ENCODE measurements at places on chromosomes 7 and 10.

- DNase-seq: no peak
Observed at GRCh38 chr7:32347244-32347828, 142.8 kb downstream of the LSM5 start.

DNA sequence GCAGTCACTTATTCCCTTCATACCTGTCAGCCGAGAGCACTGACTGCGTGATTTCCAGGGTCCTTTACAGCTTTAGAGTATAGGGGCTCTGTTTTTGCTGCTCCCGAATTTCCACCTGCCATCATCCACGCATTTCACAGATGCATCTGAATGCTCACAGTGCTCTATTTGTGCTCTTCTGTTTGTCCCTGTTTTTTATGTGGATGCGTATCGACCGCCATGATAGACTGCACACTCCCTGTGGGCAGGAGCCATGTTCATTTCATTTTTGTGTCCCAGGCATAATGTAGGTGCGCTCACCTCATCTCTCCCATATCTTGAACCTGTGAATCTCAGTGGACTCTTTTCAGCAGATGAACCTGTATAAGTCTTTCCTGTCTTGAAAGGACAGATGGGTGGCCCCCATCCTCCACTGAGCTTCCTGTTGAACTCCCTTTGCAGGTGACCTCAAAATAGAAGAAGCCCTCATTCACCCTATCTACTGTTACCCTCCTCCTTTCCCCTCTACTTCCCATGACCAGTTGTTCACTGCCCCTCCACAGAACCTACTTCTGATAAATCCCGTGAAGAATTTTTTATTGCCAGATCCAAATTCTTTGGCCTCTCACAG, 228.4 kb downstream of the CELF2 start:
- DNase-seq: no peak

DNA sequence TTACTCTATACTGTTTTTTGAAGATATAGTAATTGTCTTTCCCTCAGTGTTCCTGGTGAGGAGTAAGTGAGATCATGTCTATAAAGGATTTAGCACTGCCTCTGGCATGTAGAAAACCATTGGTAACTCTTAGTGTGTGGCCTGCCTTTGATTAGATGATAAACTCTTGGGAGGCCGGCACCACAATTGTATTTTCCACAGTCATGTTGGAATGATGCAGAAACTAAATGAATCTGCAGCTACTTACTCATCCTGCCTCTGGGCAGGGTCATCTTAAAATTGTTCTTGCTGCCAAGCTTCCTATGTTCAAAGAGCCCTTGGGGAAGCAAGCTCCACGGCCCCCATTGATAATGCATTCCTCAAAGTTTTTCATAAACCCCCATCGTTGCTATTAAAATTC, 204.6 kb downstream of the ANKRD7 start:
- DNase-seq: no peak

DNA sequence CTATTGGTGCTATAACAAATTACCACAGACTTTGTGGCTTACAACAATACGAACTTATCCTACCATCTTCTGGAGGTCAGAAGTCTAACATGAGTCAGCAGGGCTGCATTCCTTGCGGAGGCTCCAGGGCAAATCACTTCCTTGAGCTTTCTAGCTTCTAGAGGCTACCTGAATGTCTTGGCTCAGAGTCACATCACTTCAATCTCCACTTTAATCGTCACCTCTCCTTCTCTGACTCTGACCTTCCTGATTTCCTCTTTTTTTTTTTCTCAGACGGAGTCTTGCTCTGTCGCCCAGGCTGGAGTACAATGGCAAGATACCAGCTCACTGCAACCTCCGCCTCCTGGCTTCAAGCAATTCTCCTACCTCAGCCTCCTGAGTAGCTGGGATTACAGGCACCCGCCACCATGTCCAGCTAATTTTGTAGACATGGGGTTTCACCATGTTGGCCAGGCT, 44.6 kb upstream of the ANAPC16 start:
- no peak for DNase-seq

DNA sequence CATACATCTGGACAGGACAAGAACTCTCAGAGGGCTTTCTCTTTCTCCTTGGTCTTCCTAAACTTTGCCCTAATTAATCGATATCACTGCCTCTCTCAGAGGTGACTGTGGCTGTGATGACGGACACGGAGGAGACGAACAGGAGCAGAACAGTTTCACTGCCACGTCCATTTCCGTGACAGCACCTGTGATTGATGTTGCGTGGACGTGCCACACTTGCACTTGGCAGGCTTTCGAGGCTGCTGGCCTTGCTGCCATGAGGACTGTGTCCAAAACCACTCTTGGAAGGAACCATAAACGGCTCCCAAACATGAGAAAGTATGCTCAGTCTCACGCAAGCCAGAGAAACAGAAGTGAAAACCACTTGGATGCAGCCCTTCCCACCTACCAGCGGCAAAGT, 308.1 kb downstream of the DNAJB6 start:
- no peak for DNase-seq

GRCh38 chr7:20296444-20296843, 34.3 kb upstream of the ITGB8 start:
- no peak for DNase-seq

GRCh38 chr10:12073526-12073925, 4.8 kb downstream of the DHTKD1 start:
- DNase-seq: no peak

GRCh38 chr10:73908853-73909539, 1.9 kb upstream of the PLAU start:
- peak; percentile 32 for DNase-seq

DNA sequence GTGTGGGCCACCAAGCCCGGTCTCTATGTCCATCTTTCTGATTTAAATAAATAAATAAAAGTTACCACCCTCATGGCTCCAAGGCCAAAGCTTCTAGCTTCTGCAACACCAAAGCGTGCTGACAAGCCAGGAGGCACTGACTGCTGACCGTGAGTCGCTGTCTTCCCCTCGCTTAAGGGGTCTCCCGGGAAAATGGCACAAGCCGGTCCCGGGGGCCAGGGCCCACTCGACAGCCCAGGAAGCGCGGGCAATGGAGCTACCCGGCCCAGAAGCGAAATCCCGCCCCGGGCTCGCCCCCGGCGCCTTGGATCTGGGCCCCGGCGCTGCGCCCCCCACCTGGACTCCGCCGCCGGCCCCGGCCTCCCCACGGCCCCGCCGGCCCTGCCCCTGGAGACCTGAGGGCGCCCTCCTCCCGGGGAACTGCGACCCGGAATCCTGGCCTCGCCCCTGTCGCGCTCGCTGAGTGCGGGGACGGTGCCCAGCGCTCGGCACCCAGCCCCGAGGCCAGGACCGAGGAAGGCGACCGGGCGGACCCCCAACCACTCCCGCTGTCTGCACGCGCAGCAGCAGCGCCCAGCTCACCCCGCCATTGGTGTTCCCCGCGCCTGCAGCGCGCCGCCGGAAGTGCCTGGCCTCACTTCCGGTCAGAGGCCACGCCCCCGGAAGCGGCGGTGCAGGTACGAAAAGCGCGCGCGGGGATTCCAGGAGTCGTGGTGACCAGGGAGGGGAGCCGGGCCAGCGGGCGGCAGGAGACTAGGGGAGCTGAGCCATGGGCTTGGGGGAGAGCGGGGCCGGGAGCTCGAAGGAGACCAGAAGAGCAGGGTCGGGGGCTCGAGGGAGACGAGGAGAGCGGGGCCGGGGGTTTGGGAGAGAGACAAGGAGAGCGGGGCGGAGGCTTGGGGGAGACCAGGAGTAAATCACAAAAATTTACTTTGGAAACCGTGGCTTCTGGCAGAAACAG, at the start of the genes MRM2 and NUDT1:
MRM2 (minus strand) TSS at position 626 of the 961 bp plus-strand sequence; CDS start at position 590, 36 bp downstream.
NUDT1 (plus strand) TSS at position 647 of the 961 bp plus-strand sequence. CDS start 2,349 bp downstream, outside the sequence.
- peak; percentile 56 for DNase-seq

DNA sequence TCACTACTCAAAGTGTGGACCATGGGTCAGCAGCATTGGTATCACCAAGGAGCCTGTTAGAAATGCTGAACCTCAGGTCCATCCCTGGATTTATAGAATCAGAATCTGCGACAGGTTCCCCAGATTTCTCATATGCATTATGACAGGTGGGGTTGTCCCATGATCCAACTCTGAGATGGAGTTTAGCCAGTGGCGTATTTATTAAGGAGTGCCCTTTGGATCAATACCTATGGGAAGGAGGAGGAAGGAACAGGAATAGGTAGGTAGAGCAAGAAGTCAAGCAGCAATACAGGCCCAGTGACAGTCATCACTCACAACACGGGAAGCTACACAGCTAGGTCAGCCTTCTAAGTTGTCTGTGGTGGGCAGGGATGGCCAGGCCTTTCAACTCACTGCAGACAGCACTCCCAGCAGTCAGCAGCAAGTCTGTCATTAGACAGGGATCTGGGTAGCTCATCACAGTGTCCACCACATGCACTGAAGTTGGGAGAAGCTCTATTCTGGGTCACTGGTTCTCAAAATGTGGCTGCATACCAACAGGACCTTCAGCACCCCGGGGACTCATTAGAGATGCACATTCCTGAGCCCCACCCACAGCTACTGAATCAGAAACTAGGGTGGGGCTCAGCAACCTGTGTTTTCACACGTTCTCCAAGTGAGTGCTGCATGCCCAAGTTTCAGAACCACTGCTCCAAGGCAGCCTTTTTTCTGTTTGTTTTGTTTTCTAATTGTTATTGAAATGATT, 532.3 kb upstream of the GALNT17 start:
- no peak for DNase-seq

DNA sequence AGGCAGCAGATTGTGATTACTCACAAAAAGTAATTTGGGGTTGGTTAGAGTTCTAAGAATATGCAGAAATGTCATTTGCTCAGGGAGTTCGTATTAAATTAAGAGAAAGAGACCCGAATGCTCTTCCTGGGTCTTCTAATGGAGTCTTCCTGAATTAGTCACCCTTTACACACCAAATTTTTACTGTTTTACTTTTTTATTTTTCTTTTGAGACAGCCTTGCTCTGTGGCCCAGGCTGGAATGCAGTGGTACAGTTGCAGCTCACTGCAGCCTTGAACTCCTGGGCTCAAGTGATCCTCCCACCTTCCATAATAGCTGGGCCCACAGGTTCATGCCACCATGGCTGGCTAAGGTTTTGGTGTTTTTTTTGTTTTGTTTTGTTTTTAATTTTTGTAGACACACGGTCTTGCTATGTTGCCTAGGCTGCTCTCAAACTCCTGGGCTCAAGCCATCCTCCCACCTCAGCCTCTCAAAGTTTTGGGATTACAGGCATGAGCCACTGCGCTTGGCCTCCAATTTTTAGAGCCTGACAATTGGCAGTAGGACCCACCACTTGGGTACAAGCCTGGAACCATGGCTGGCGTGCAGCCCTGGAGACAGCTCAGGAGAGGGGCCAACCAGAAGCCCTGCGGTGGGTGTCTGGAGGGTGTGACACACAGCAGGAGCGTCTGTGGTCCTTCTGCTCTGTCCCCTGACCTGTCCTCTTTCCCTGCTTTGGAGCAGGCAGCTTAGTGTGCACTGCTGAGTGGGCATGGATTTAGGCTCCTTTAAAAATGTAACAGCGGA, 16.4 kb upstream of the BHLHA15 start:
- DNase-seq: no peak

DNA sequence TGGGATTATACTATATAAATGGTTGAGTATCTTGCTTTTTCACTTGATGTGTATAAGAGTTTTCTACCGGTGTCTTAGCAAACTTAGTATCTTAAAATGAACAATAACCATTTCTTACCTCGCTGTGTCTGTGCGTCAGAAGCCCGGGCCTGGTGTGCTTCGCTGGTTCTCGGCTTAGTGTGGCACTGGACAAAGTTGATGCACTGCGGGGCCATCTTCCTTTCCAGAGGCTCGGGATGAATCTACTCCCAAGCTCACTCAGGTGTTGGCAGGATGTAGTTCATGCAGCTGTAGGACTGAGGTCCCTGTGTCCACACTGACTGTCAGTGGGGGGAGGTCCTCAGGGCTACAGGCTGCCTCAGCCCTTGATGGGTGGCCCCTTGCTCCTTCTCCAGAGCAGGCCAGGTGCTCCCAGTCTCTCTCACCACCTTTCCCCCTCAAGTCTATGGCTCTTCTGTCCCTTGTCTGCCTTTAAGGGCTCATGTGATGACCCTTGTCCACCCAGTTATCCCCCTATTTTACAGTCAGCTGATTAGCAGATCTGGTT, 227.8 kb downstream of the GLRX3 start:
- DNase-seq: no peak

GRCh38 chr10:125584954-125585353, 98.0 kb downstream of the TEX36 start:
- DNase-seq: no peak

DNA sequence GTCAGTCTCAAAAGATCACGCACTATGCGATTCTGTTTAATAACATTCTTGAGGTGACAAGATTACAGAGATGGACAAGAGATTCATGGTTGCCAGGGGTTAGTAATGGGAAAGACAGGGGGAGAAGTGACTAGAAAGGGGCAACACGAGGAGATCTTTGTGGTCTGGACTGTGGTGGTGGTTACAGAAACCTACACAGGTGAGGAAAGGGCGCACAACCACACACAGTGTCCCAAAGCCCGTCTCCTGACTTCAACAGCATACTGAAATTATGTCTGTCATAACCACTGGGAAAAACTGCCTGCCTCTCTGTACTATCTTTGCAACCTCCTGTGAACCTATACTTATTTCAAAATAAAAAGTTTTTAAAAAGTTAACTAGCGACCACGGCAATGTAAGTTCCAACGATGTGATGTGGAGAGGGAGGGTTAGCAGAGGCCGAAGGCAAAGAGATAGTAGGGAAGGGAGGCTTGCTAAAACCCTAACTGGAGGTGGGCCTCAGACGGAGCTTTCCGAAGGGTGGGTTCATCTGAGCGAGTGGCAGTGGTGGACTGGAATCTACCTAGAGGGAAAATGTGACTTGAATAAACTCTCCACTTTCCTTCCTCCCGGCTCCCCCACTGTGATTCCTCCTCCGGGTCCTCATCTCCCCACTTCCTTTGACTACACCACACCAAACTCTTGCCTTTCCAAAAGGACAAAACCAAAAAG, 43.7 kb downstream of the GNA12 start:
- no peak for DNase-seq

DNA sequence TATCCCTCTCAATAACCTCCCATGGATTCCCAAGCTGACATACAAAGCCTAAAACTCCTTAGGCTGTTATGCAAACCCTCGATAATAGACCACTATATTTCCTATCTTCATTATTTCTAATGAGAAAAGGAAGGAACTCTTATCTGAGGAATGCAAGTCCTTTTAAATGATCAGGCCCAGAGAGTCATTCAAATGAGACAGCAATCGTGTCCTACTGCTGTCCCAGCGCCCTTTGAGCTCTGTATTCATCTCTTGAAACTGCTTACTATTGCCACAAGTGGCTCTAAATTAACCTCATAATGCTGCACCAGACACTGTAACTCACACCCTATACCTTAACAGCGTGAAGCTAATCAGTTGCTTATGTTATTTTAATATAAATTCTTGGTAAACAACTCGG, 182.1 kb upstream of the NAMPT start:
- no peak for DNase-seq

DNA sequence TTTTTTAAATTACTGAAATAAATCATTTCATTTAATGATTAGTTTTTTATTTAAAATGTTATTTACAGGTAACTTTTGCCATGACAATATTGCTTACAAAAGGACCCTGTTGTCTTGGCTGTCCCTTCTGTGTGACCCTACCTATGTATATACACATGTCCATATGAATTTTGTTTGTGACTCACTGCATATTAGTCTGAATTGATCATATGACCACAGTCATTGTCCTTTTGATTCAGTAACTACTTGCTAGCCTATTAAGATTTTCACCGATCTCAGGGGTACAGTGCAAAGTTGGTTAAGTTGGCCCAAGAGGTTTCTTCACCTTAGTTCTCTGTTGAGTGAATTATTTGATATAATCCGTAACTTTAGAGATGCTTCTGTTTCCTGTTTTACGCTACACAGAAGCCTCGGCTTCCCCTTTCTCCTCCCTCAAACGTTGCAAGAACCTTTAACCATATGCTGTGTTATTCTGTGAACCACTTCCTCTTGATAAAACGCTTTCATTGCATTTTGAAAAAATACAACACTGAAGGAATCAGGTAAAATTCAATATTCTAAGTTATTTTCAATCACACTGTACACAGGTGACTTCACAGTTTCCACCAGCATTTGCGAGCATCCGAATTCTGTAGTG, 43.9 kb downstream of the APBB1IP start:
- DNase-seq: no peak

Measured in activated effector memory CD4-positive, alpha-beta T cell treated with Interleukin-2 at 50 U/mL for 16 hours (primary cell).